ENCODE measurements at places on chromosomes 3 and 15.

- DNase-seq = no peak
Observed at GRCh38 chr3:169659820-169660674, 3.5 kb downstream of the MECOM start.

GRCh38 chr3:101703169-101703568, 16.7 kb upstream of the RPL24 start:
- DNase-seq = no peak

DNA sequence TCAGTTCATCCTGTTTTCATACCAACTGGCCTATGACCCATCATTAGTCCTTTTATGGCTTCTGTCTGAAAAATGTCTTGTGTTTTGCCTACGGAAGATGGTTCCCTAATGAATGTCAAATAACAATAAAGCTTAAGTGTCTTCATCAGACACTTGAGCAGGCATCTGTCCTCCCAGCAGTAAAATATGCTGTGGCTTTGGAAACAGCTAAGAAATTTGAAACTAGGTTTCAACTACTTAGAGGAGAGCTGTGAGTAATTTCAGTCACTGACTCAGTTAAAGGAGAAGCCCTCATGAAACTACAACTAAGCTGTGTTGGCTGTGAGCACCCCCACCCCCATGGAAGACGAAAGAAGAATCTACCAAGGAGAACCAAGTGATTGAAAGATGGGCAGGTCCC, 409.4 kb upstream of the PPP2R3A start:
- DNase-seq = no peak

- peak; percentile 26 for DNase-seq
Observed at GRCh38 chr15:40594429-40594836, 384 bp downstream of the KNL1 start.

DNA sequence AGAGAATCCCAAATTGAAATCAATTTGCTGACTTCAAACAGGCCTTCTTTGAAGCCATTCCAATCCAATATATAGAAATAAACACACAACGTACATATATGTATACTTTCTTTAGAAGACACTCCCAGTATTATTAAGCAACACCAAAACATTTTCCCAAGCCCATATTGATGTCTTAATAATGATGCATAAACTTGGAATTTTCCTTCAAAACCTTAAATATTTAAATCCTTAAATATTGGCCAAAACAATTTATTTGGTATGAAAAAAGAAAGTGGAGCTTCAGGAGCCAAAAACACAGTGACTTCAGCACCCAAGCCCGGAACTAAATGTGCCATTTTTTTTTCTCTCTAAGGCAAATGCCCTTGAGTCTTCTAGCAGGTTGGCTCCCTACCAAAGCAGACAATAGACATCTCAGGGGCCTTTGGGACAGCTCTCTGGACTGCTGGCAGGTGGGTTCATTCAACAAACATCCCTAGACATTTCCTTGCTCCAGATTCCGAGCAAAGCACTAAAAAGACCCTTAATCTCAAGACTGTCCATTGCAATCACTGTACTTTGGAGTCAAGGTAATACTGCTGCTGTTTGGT, 384.7 kb downstream of the NTRK3 start:
- no peak for DNase-seq

- no peak for DNase-seq
Observed at GRCh38 chr3:31937225-31937624, 43.8 kb downstream of the OSBPL10 start.

- DNase-seq = no peak
Observed at GRCh38 chr3:38115645-38116427, 21.1 kb downstream of the ACAA1 start.

GRCh38 chr15:29938361-29939335, 116.4 kb upstream of the TJP1 start:
- DNase-seq = no peak

DNA sequence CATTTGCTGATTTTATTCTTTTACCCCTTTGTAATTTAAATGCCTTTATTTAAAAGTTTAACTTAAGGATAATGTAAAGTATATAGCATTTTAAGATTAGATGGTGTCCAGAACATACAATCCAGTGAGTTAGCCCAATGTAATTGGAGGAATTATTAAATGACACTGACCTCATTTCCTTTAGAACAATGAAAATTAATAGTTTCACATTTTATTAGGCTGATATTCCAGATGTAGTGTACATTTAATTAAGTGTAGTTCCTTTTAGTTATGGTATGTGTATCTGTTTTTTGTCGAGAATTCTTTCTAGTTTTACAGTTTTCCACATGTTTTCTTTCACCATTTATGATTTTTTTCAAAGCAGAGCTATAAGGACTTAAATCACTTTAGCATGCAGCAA, 75.8 kb downstream of the RSRC1 start:
- DNase-seq = no peak

- DNase-seq = no peak
Observed at GRCh38 chr3:76372497-76372896, 587.1 kb upstream of the ZNF717 start.

- DNase-seq = no peak
Observed at GRCh38 chr3:22627993-22628499, 575.1 kb upstream of the UBE2E2 start.

DNA sequence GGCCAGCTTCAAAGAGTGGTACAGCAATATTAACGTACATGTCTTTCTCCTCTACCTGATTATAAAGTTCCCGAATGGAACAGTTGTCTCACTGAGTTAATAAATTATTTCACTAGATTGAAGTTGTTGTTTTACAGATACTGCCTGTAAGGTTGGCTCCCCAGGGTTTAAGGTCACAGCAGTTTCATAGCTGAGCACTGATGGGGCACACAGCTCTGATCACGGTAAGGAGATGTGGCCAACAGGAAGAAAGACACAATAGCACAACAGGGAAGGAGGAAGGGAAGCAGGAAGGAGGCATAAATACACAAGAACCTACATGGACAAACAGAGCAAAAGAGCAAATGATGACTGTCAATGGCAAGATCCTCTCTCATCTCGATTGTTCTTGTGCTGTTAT, 215.6 kb downstream of the WNT5A start:
- no peak for DNase-seq

DNA sequence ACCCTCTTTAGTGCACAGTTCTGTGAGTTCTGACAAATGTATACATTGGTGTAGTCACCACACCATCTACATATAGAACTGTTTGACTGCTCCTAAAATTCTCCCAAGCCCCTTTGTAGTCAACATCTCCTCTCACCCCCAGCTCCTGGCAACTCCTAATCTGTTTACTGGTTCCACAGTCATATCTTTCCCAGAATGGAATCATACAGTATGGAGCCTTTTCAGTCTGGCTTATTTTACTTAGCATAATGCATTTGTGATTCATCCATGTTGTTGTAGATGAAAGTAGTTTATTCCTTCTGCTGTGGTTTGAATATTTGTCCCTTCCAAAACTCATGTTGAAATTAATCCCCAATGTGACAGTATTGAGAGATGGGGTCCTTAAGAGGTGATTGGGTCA, 41.6 kb upstream of the CCDC174 start:
- no peak for DNase-seq

GRCh38 chr3:106206613-106207012, 337.8 kb upstream of the CBLB start:
- DNase-seq = no peak

GRCh38 chr3:125383744-125384143, 8.6 kb upstream of the ZNF148 start:
- no peak for DNase-seq

GRCh38 chr3:156816091-156816793, 9.9 kb upstream of the LEKR1 start:
- peak; percentile 18 for DNase-seq

DNA sequence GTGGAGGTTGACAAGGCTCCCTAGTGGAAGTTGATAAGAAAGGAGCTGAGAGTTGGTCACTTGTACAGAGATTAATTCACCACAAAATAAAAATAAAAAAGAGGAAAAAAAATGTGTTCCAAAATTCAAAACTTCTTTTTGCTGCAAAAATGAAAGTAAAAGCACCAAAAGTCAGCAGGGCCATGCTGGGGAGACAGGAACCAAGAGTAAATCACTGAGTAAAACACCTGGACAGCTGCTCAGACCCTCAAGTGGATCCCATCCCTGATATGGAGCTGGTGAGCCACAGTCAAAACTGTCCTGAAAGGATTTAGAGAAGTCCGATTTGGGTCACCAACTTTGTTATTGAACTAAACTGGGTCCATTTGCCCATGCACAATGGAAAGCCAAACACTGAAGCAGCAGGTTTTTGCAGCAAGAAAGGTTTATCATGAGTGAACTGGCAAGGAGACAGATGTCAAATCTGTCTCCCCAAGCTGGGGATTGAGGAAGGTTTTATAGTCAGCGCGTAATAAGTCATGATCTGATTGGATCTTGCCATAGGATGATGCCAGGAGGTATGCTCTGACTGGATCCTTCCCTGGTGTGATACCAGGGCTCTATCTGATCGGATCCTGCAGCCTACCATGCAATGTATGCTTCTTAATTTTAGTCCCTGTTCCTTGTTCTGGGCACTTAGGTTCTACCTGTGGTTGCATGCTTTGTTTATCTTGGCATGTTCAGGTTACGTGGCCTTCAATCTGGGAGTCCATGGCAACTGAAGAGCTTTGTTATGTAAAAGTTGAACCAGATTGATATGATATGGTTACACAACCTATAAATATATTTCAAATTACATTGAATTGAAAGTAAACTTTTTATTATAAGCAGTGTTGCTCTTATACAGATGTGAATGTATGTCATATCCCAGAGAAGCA, 313.2 kb downstream of the POLQ start:
- DNase-seq = no peak

DNA sequence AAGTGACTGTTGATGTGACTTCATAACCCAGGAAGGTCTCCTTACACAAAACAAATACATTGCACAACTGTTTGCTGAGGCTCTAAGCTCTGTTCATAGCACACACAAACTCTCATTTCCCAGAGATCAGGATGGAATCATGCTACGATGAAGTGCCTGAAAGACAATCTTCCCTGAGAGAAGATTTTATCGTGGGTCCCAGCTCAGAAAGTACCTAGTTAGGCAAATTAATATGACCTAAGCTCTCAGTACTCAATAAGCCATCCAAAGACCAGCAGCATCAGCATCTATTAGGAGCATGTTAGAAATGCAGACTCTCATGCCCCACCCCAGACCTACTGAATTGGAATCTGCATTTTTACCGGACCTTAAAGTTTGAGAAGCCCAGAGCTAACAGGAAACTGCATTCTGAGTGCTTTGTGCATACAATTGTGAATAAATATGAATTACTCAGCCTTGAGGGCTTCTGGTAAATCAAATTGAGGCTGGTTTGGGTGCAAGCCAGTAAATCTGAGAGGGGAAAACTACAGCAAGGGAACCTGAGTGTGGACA, 161.5 kb upstream of the C2CD4B start:
- DNase-seq = no peak

DNA sequence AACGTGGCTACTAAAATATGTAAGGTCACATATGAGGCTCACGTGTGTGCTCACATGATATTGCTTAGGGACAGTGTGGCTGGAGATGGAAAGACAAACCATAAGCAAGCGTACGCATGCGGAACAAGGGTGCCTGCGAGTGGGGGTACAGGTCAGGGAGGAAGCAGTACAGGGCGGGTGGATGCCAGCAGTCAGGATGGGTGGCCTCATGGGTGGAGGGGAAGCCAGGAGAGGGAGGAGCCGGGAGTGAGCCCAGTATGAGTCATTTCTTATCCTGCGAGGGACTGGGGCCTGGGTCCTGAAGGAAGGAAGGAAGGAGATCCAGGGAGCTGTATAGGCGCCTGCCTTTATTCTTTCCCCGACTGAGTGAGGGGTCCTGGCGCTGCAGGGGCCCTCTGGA, 42.0 kb upstream of the CGNL1 start:
- no peak for DNase-seq

- no peak for DNase-seq
Observed at GRCh38 chr3:105904251-105904650, 35.4 kb upstream of the CBLB start.

GRCh38 chr15:48572823-48573222, 72.7 kb downstream of the FBN1 start:
- DNase-seq = no peak

- no peak for DNase-seq
Observed at GRCh38 chr3:24341668-24342067, 153.0 kb downstream of the THRB start.

GRCh38 chr15:66288551-66289185, 4.7 kb upstream of the DIS3L start:
- no peak for DNase-seq

DNA sequence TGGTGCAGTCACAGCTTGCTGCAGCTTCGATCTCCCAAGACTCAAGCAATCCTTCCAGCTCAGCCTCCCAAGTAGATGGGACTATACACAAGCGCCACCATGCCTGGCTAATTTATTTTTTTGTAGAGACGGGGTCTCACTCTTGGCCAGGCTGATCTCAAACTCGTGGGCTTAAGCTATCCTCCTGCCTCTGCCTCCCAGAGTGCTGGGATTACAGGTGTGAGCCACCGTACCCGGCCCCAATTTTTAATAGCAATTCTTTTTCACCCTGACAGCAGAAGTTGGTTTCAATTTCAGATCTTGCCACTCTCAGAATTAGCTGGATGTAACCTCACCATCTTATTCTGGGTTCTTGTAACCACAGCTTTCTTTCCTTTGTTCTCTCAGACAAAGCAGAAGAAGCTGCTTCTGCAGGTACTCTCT, 64.8 kb downstream of the TRIM71 start:
- no peak for DNase-seq

DNA sequence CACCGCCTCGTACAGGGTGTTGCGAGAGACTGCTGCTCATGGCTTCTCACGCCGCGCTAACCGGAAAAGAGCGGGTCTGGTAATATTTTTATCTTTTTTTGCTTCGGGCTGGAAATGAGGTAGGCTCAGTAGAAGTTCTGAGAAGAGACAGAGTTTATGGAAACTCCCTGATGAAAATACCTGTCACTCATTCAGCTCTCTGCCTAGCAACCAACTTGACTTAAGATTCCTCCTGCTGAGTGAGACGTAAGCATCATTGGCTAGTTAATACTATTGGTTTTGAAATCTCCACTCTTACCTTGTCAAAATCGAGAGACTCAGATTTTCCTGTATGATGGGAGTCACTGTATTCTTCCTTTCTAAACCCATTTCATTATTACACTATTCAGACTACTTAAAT, 181.7 kb downstream of the PTPRG start:
- DNase-seq = no peak

DNA sequence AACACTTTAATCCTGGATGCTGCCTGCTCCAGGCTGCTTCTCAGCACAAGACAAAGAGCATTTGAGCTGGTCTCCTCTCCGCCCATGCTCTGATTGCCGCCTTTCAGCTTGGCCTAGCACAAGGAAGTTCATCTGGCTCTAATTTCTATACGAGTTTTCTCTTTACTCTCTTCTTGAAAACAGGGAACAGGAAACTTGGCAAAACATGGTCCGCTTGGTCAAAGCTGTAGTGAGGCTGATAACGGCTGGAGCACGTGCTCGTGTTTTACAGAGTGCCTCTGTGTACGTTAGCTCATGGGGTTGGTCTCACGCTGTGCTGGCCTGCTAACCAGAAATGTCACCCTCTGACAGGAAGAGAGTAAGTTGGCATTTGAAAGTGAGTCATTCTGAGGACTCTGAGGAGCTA, 19.2 kb downstream of the RARRES1 start:
- no peak for DNase-seq

GRCh38 chr3:192927016-192927415, 9.4 kb upstream of the MB21D2 start:
- no peak for DNase-seq

- DNase-seq = no peak
Observed at GRCh38 chr15:74245342-74245931, 9.3 kb downstream of the CCDC33 start.
